ENCODE measurements at places on chromosomes 1 and 21.

- no peak for DNase-seq
These were observed 282.6 kb downstream of the MRPL39 start for GRCh38 chr21:25324666-25325065.

DNA sequence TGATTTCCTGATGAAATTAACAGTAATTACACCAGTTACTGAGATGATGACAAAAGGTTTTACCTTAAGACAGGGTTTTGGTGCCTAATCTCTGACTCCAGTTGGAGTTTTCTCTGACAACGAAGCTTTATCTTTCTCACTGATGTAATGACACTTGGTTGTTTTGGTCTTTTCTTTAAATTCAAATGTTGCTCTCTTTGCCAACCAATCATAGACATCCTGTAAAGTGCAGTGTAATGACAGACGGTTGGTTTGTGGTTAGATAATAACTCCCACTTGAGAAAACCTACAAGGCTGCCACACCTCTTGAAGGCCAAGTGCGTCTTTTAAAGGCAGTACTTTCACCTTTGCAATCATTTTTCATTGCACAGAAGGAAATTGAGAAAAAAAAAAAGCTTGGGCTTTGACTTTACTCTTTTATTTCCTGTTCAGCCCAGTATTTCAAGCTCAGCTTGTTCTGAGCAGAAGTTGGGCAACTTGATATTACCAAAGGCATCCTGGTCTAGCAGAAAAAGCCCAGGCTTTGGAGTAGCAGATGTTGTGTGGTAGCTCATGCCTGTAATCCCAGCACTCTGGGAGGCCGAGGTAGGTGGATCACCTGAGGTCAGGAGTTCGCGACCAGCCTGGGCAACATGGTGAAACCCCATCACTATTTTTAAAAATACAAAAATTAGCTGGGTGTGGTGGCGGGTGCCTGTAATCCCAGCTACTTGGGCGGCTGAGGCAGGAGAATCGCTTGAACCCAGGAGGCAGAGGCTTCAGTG is 14.9 kb downstream of the PDIK1L start:
- DNase-seq = peak; percentile 50

GRCh38 chr1:69499203-69499803 is 68.4 kb upstream of the LRRC7 start:
- no peak for DNase-seq

- DNase-seq = no peak
These were observed 114.2 kb upstream of the IPO9 start for GRCh38 chr1:201714542-201715329.

- no peak for DNase-seq
These were observed at the start of gene PEAR1 for GRCh38 chr1:156893048-156893953. Gene PEAR1 (plus strand): TSS chr1:156893718. CDS start chr1:156903927, 10,209 bp downstream.

GRCh38 chr1:16080422-16081150 is 7.1 kb upstream of the FAM131C start:
- DNase-seq = no peak

DNA sequence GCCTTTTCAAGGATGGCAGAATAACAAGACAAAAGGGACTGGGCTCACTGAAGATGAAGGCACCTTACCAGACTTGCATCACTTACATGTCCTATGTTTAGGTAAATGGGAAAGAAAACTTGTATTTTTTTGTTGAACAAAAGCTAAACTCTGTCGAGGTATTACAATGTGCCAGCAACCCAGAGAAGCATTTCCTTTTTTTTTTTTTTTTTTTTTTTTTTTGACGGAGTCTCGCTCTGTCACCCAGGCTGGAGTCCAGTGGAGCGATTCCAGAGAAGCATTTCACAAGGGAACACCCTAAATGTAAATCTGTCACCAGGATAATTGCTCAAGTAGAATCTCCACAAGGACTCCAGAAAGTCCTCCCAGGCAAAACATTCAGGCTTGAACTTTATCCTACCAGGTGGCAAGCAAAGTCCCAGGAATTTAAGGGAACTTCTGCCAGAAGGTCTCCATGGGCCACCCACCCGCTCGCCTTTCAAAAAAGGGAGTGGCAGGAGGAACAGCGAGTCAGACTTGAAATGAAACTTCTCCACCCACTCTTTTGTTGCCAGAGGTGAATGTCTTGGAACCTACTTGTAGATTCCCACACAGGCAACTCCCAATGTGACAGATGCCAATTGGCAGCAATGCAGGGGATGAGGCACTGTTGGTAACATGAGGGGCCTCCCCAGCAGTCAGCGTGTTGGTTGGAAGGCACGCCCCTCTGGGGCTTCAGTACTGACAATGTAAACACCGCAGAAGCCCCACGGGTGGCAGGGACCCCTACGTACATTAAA is 125.0 kb downstream of the TIAM1 start:
- DNase-seq = no peak

DNA sequence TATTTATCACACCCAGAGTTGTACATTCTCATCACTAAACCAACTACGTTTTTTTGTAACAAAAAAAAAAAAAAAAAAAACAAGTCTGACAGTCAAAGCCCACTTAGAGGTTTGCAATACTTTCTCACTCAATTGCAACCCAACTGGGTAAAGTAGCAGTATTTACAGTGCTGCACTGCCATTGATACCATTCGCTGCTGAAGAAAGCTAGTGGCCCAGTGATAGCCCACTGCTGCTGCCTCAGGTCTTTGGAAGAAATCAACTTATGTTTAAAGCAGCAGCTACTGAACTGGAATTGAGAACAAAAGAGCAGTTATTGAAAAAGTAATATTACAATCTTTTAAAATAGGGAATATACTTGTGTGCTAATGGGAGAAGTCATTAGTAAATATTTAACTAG is 2.7 kb downstream of the HNRNPU start:
- DNase-seq = no peak

DNA sequence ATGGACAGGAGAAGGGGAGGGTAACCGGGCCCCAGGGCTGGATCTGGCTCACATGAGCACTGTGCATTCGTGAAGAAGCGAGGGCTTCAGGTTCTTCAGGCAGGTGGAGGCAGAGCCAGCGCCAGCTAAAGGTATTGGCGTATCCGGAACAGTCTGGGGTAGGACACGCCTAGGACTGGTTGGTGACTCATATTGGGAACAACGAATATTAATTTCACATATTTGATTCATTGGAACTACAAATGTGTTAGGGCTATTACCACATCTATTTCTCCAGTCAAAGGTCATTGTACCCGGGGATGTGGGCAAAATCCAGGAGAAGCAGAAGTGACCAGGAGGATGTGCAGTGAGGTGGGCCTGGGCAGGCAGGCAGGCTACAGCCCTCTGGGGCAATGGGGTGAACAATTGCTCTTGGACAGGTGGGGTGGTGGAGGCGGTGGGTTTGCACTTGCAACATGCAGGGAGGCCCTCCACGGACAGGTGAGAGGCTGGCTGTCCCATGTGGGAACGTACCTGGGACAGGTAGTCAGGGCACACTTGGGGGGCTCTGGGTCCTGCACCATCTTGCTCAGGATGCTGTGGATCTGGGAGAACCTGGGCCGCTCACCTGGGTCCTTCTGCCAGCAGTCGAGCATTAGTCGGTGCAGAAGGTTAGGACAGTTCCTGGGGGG is 26.7 kb downstream of the CDCA8 start:
- DNase-seq = no peak

DNA sequence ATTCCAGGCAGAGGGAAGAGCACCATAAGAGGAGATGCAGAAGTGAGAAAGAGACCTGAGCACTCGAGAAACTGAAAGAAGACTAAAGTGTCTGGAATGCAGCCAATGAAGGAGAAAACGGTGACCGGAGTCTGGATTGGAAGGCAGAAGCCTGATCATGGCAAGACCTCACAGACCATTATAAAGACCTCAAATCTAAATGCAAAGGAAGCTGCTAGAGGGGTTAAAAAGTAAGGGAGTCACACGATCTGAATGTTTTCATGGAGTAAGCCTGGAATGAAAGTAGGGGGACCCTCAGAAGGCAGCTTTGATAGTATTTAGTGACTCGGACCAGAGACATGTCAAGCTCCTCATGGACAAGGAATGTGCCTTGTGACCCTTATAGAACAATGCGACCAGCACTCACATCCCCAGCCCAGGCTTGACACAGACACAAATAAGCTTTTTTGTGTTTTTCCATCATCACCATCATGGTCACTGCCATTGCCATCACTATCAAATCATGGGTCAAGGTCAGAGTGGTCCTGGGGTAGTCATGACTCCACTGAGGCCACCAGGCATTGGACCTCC is 183.6 kb downstream of the SEC16B start:
- DNase-seq = no peak

- no peak for DNase-seq
These were observed 143.9 kb downstream of the CLIC6 start for GRCh38 chr21:34812504-34813265.

- no peak for DNase-seq
These were observed 6.7 kb downstream of the GORAB start for GRCh38 chr1:170538687-170539086.

DNA sequence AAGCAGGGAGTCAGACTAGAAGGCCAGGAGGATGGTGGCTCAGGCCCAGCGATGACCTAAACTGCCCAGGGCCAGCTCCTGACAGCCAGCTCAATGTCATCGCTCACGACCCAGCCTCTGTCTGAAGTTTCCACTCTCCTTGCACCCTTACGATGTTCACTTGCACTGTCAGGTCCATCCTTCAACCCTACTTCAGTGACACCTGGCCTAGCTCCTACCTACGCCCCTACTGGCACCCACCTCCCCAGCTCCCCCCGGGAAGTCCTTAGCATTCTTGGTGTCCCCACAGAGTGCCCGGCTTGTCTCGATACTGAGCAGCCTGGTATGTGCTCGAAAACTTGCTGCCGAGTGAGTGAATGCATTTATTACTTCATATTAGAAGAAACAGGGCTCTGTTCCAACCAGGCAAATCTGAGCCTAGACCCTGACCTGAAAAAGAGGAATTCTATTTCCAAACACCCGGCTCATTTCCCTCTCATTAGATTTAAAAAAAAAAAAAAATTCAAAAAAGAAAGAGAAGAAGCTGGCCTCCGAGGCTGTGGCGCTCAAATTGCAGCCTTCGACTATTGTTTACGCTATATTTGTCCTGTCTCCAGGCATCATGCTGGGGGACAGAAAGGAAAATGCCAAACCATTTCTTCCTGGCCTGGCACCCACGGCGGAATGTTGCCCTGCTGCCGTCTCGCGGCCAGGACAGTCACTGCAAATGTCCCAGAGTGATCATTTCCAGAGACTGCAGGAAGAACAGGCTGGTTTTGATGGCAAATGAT is 29.8 kb upstream of the LRRC38 start:
- no peak for DNase-seq

GRCh38 chr1:184493987-184494388 is 107.2 kb downstream of the C1orf21 start:
- DNase-seq = no peak

GRCh38 chr21:40845441-40845995 is 1.4 kb downstream of the DSCAM start:
- no peak for DNase-seq

DNA sequence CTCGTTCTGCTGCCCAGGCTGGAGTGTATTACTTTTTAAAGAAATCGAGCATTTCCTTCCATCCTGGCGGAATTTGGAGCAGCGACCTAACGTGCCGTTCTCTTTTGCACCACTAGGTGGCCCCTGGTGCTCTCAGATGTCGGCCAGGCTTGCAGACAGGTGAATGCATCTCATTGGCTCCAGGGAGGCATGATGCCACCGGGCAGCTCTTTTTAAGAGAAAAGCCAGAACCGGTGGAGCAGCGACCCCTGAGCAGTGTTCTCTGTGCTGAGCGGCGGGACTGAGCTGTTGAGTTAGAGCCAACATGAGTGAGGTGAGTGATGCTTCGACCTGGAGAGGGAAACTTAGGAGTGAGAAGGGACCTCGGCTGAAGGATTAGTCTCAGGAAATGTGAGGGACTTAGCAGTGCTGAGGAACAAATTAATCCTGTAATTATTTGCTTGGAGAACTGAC is at the start of gene PCP4:
PCP4 (plus strand) TSS at position 241 of the 453 bp plus-strand sequence; CDS start at position 305, 64 bp downstream.
- no peak for DNase-seq

DNA sequence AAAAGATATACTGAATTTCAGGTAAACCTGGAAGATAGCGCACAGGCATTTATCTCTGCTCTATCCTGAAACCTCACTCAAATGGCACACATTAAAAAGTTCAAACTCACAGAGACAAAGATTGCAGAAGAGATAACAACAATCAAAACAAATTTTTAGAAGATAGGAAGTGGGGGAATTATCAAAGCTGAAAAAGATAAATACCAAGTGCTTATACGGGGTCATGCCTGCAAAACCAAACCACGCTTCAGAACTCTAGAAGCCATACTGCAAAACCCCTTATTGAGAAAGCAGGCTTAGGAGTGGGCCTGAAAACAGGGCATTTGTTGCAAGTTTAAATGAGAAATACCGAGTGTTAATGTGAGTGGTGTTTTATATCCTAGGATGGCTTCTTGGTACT is 76.8 kb downstream of the BARHL2 start:
- no peak for DNase-seq

GRCh38 chr1:7471836-7472235 is 299.3 kb upstream of the VAMP3 start:
- DNase-seq = no peak

- no peak for DNase-seq
These were observed 3.7 kb downstream of the ATP1B1 start for GRCh38 chr1:169110236-169110635.

DNA sequence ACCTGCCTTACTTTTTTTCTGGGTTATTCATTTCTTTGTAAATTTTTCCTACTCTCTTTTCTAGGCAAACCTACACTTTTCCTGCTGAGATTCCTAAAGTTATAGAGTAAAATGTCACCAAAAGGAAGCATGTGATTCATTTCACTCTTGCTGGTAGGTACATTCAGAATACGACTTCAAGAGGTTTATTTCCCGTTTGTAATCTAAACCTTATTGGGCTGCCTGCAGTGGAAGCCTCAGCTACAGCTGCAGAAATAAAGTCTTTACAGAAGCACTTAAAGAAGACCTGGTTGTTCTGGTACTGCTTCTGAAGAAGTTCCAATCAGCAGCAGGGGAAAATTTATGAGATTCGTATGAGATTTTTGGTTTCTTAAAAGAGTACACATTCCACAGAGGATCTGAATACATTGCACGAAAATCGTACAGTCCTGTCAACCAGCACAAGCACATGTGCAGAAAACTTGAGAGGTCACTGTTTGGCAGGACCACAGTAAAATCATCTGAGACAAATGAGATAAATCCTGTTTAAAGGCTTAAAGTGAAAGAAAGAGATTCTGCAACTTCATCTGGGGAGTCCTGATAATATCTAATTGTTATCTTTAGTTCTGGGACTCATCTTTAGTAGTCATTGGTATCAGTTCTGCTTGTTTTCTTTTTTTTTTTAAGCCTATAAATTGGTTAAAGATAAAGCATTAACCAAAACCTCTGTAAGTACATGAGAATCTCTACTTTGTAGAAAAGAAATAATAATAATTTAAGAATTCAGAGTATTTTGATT is 109.9 kb upstream of the ADGRL2 start:
- DNase-seq = no peak

GRCh38 chr1:150151291-150152181 is 1.8 kb downstream of the PLEKHO1 start:
- peak; percentile 15 for DNase-seq

DNA sequence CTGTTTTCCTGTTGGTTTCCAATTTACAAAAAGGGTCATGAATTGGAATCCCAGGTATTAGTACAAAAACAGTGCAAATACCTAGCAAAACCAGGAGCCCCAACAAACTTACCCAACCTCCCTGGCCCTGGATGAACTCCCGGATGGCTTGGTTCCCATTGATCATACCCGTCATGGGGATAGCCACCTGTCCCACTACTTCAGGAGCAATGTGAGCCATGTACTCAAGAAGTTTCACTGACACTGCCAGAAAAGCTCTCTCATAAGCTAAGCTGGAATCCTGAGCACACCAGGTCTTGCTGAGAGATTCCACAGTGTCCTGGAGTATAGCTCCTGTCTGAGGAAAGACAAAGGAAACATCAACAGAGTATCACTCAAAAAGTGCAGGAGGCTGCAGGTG is 5.7 kb downstream of the BCL2L15 start:
- no peak for DNase-seq
